D721Med (cell line): ENCODE measurements at places on chromosomes 11 and 22.

GRCh38 chr11:31788085-31788484 lies 23.0 kb downstream of the PAX6 start:
- DNase-seq: no peak

DNA sequence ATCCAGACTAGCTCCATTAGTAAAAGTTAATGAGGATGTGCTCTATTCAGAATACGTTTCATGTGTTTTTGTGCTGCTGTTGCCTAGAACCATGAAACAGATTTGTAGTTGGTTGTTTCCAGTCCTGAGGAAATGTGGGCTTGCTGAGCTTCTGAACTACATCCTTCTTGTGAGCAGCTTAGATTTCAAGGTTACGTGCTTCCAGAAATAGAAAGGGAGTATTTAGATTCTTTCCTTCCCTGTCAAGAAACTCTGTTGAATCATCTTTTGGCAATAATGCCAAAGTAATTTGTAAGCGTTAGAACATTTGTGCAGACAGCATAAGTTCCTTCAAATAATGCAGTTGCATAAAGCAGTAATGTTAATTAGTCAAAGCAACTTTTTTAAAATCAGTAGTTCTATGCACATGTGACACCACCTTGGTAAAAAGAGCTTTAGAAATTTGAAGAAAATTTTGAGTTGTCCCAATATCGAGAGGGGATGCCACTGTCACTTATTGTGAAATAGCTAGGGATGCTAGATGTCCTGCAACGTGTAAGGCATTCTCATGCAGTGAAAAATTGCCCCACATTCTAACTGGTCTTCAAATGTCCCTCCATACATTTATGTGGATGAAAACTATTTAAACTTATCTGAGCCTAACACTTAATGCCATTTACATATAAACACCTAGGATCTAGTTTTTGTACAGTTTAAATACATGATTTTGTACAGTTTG lies 169.6 kb downstream of the ETS1 start:
- no peak for DNase-seq

DNA sequence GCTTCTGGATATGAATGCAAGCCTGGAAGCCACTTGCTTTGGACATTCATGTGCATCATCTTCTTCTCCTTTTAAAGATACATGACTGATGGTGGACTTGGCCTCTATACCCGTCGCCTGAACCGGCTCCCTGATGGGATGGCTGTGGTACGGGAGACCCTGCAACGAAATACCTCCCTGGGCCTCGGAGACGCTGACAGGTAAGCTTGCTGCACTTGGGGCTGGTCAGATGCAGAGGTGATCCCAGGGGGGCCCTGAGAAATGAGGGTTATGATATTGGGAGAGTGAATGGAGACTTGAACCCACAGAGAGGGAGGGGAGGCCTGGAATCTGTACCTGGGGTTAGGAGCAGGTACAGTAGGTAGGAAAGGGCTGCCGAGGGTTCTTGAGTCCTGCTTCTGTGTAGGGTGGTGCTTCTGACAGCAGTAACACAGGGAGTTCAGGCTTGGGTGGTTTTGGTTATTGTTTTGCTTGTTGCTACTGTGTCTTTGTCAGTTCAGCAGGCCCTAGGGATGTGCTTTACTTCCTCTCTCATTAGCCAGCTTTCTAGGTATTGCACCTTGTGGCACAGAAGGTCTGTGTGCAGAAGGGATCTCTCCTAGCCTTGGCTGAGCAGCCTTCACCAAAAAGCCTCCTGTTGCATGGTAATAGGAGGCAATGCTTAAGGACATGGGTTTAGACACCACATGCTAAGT lies 176.1 kb downstream of the DBX1 start:
- DNase-seq: no peak

DNA sequence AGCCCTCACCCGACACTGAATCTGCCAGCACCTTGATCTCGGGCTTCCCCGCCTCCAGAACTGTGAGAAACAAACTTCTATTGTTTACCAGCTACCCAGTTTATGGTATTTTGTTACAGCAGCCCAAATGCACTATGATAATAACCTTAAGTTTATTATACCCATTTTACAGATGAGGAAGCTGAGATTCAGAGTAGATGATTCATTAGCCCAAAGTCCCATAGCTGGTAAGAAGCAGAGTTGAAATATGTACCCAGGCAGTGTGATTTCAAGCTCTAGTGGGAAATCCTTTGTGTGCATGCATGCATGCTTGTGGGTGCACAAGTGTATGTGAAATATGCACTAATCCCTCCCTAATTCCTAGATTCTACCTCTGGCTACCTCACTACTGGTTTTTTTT lies 7.9 kb downstream of the GRIK4 start:
- no peak for DNase-seq

GRCh38 chr11:123473941-123474677 lies 44.0 kb downstream of the GRAMD1B start:
- no peak for DNase-seq

DNA sequence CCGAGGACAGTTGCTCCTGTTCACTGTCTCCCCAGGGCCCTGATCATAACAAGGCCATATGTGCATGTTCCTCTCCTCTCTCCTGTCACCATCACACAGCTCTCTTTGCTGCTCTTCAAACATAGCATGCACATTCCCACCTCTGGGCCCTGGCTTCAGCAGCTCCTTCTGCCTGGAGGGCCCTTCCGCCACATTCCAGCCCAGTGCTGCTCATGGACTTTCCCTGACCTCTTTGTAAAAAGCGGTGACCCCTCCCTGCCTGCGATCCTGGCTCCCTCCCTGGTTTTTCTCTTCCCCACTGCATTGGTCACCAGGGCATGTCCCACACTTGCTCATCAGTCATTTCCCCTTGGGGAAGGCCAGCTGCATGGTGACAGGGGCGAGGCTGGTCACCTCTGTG lies 98.2 kb downstream of the MYO18B start:
- no peak for DNase-seq

DNA sequence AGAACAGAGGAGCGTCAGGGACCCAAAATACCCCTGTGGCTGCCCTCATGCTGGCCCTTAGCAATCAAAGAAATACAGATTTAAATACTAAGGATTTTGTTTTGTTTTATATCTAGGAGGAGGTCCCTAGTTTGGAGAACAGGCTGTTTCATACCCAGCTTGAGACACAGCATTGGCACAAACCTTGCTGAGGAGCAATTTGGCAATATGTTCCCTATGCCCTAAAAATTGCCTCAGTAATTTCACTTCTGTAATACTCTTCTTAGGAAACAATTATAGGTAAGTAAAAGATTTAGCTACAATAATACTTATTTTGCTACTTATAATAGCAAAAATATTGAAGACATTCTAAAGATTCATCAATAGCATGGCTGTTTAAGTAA lies 37.0 kb downstream of the TSKU start:
- DNase-seq: no peak

DNA sequence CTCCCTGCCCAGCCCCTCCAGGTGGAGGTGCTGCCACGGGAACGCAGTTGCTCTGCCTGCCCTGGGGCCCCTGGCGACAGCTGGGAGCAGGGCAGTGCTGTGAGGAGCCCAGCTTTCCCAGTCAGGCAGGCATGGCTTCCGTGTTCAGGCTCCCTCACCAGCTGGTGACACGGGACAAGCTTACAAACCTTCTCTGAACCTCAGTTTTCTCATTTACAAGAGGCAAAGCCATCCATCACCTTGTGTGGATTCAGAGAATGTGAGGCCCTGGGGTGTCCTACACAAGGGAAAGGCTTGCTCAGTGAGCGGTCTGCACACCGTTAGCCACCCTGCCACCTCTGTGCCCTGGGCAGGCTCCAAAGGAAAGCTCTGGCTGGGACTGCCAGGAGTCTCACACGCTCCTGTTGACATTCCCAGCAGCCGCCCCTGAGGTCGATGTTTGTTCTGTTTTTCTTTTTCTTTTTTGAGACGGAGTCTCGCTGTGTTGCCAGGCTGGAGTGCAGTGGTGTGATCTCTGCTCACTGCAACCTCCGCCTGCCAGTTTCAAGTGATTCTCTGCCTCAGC lies 23.5 kb downstream of the SUN2 start:
- no peak for DNase-seq

DNA sequence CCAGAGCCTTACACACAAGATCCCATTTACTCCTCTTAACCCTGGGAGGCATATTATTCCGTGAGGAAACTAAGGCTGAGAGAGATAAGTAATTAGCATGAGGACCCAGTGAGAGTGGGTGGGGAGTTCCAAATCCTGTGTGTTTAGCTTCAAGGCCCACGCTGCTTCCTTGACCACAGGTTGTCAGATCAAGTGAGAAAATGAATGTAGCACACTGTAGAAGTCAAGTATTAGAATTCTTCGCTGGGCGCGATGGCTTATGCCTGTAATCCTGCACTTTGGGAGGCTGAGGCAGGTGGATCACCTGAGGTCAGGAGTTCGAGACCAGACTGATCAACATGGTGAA lies 3.8 kb downstream of the CYB561A3 start:
- DNase-seq: no peak

- no peak for DNase-seq
These were observed 55.1 kb upstream of the SPATA19 start for GRCh38 chr11:133900176-133901105.

DNA sequence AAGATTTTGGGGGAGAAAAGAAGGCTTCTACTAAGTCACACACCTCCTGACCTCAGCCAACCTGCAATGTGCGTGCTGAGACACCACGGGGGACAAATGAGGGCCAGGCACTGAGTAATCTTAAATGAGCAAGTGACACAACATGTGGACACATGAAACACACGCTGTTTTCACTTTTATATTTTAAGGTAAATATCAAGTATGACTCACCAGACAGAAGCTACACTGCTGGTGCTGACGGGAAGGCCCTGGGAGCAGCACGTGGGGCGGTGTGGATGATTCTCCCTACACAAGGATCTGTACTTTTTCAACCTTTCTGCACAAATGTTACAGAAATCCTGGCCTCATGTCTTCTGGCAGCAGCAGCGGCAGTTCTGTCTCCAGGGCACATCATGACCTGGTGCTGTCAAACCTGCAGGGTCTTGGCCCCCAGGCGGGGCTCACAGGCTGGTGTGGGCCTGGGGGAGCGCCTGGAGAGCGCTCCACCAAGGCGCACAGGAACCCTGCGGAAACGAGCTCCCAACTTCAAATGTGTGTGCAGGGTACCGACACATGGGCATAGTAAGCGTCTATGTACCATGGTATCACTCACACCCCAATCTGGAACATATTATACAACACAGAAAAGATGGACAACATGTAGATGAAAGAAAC lies 61.7 kb downstream of the DGCR2 start:
- no peak for DNase-seq

DNA sequence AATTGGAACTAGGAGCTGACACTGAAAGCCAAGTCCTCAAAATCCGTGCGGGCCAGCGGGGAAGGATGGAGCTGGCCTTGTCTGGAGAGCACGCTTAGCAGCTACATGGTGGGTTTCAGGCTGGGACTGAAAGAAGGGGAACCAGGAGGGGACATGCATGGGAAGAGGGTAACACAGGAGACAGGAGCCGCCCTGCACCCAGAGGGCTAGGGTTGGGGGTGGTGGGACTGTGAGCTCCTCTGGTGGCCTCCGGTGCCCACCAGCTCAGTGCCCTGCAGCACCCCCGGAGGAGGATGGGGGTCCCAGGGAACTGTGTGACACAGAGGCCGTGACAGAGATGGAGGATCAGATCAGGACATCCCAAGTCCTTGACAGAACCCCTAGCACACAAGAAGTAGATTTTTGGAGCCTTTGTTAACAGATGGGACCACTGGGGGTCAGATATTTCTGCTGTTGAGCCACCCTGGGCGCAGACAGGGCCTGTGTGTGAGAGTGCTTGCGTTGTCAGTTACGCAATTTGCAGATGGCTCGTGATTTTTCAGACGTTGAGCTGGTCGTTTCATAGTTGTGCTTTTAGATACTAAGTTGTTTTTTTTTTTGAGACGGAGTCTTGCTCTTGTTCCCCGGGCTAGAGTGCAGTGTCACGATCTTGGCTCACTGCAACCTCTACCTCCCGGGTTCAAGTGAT lies 21.3 kb upstream of the GRAMD4 start:
- DNase-seq: no peak

GRCh38 chr11:114215428-114215827 lies 80.8 kb upstream of the NNMT start:
- DNase-seq: no peak

DNA sequence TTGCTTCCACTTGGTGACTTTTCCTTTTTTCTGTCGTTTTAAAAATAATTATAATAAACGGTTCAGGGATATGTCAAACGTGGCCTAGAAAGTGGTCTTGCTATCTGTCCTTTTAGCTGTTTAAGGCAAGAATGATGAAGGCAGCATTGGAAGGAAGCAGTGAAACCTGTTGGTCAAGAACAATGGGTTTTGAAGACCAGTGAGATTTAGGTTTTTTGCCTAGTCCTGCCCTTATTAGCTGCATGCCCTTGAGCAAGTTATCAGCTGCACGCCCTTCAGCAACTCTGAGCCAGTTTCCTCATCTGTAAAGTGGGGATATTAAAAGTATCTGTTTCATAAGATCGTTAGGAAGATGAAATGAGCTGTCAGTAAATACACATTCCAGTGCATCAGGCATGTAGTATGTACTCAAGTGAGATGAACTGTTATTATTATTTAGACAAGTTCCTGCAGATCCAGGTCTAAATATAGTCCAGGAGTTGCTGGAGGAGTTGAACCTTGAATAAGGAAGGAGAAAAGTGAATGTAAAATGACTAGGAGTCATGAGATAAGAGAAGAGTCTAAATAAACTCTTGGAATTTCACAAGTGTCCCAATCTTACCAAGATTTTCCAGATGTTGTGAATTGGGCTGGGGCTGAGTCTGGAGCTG lies 90.8 kb upstream of the HSD17B12 start:
- DNase-seq: no peak

DNA sequence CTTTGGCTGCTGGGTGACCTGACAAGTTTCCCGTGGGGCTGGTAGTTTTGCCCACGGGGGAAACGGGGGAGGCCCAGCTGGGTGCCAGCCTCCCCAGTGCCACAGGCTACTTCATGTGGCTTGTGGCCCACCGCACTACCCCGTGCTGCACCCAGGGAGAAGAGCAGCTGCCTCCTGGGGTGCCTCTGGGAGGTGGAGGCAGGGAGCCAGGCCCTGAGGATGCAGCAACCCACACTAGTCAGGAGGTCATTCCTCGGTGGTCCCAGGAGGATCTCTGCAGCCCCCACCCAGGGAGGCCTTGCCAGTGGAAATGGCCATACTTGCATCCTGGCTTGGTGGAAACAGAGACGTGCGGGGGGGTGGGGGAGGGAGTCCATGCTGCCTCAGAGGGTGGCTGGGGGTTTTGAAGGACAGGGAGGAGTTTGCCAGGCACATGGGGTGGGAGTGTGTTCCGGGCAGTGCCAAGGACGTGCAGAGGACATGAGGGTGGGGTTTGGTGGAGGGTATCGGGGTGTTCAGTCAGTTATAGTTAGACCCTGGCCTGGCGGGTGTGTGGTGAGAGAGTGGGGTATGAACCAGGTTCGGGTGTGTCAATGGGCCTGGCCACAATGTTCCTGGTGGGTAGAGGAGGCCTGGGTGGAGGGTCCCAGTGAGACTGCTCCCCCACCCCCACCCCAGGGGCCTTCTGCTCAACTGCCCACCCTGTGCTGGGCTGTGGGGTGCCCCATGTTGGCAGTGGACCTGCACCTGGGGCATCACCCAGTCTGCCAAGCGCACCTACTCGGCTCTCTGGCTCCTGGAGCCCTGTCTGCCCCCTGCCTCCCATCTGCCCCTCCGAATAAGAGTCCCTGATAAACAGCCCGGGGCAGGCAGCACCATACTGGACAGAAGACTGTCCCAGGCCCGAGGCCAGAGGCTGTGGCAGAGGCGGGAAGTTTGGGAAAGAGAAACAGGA lies 3.8 kb downstream of the PIM3 start:
- no peak for DNase-seq
